Large intestine (tissue), 12 donors: ENCODE measurements at places on chromosomes 6 and 20. TPM values are rescaled to one million over a fixed set of nuclear protein-coding genes. Genes with fewer than 3 reads are reported as not detected.

- no peaks in the 10 kb centered on the region for H3K4me1 ChIP-seq
- H3K36me3 ChIP-seq, result no peaks in the 10 kb centered on the region
Observed at GRCh38 chr6:134123666-134124208, 71.3 kb upstream of the SLC2A12 start.

- H3K36me3 ChIP-seq, result no peaks in the 10 kb centered on the region
- H3K4me3 ChIP-seq, result no peak overlapping the region
- no peak overlapping the region for H3K27ac ChIP-seq
- DNase-seq, result no peak
- H3K27me3 ChIP-seq, result no peaks in the 10 kb centered on the region
Observed at GRCh38 chr6:165383323-165383722, 73.9 kb upstream of the C6orf118 start.

DACT2 gene
- polyA plus RNA-seq, result 6.4 TPM

PRDM13 gene
- polyA plus RNA-seq, result 0.03 TPM

DNA sequence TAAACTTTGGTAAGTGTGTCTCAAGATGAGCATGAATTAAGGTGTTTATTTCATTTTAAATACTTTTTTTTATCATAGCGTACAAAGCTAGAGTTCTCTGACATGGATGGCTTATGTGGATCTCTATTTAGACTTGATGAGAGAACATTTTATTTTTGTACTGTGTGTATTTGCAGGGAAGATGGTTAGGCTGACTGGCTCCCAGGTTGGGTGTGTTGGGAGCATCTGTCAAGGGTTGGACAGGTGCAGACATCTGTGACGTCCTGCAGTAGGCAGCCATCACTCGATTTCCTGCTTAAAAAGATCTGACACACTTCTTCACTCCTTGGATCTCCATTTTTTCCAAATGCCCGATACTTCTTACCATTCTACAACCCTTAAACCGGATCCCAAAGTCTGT, 221.9 kb upstream of the QKI start:
- H3K27ac ChIP-seq, result no peak overlapping the region
- no peak for DNase-seq
- H3K36me3 ChIP-seq, result no peaks in the 10 kb centered on the region
- H3K27me3 ChIP-seq, result no peaks in the 10 kb centered on the region

DNA sequence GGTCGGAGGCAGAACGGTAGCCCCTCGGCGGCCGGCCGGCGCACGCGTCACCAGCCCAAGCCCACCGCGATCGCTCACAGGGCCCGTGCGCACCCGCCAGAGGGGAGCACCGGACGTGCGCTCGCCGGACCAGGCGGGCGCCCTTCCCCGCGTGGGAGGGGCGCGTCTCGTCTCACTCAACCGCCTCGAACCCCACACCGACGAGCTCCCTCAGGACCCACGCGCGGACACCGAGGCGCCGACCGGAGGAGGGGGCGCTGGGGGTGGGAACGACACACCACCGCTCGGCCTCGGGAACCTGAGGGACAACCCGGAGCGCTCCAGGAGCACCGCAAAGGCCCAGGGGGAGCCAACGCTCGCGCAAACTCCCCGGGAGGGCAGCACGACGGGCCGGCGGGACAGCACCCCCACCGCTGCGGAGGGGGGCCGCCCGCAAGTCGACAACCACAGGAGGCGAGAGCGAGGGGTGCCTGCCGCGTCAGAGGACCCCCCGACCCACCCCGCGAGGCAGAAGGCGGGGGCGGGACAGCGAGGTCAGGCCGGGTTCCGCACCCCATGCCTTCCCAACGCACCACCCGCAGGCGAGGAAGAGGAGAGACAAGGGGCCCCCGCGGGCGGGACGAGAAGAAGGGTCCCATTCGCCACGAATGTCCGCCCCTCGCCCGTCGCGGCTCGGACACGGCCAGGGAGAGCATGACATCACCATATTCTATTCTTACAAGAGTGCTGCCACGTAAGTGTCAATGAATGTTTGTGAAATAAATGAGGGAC, 512.7 kb upstream of the ZNF337 start:
- H3K4me3 ChIP-seq, result no peak overlapping the region
- no peak for DNase-seq
- peaks cover 21% of the 10 kb centered on the region for H3K27me3 ChIP-seq
- H3K36me3 ChIP-seq, result no peaks in the 10 kb centered on the region
- H3K4me1 ChIP-seq, result no peaks in the 10 kb centered on the region

GRCh38 chr6:95091823-95092436, 485.4 kb upstream of the MANEA start:
- H3K36me3 ChIP-seq, result no peaks in the 10 kb centered on the region
- no peak overlapping the region for H3K4me3 ChIP-seq
- H3K27me3 ChIP-seq, result no peaks in the 10 kb centered on the region

DNA sequence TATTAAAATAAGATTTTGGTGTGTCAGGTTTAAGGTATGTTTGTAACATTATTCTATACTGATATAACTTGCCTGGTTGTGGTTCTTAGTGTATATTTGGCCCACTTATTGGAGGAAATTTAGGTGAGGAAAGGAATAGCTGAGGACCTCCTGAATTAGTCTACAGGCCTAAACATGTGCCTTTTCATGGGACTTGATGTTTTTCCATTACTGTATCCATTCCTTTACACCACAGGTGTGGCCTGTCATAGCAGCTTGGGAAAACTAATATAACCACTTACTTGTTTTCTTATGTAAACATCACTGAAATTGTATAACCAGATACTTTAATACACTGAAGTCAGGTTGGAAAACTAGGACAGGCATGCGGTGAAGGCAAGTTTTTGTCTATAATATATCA, 27.6 kb downstream of the BCKDHB start:
- H3K4me3 ChIP-seq, result no peak overlapping the region
- no peaks in the 10 kb centered on the region for H3K27me3 ChIP-seq
- no peak for DNase-seq
- H3K27ac ChIP-seq, result no peak overlapping the region

DNA sequence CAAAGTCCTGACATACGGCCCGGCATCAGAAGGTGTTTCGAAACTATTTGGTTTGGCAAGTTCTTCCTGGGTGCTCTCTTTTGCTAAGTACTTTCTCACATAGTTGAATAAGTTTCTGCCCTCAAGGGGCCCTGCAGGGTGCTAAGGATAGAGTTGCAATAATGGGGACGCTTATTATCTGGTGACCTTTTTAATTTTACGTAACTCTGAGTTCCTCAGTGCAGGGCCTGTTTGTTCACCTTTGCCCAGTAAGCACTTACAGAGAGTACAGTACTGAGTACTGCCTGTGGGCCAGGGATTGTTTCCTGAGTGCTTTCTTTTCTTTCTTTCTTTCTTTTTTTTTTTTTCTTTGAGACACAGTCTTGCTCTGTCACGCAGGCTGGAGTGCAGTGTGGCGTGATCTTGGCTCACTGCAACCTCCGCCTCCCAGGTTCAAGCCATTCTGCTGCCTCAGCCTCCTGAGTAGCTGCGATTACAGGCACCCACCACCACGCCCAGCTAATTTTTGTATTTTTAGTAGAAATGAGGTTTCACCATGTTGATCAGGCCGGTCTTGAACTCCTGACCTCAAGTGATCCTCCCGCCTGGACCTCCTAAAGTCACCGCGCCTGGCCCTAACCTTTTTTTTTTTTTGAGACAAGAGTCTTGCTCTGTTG, 4.5 kb upstream of the PXMP4 start:
- DNase-seq, result peak; percentile 95
- H3K27ac ChIP-seq, result peak overlapping the region; percentile 58
- H3K27me3 ChIP-seq, result no peaks in the 10 kb centered on the region
- H3K4me3 ChIP-seq, result no peak overlapping the region
- peaks cover 21% of the 10 kb centered on the region for H3K4me1 ChIP-seq

- no peak for DNase-seq
- H3K4me3 ChIP-seq, result no peak overlapping the region
- H3K4me1 ChIP-seq, result no peaks in the 10 kb centered on the region
- no peak overlapping the region for H3K27ac ChIP-seq
- peaks cover 40% of the 10 kb centered on the region for H3K36me3 ChIP-seq
Observed at GRCh38 chr6:24534329-24534728, 39.6 kb downstream of the ALDH5A1 start.

DNA sequence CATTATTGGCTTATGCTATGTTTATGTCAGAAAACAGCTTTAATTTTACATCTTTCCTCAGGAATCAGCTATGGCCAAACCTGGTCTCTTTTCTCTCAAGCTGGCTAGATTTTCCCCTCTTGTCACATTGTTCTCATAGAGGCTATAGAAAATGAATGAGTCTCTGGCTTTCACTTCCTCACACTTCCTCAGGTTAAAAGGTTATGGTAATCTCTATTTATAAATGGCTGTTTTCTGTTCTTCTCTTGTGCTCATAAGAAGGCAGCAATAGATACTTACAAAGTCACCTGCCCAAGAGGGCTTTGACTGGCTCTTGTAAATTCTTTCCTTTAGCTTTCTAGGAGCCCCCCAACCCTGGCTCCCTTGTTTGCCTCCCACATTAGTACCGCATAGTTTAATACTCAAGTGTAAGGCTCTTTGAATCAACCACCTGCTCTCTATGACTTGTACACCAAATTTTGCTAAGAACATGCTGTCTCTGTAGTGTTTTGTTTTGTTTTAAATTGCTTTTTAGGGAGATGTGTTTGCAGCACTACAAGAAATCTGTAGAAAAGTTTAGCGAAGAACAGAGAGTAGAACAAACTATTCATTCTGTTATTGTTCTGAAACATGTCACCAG, 897.4 kb upstream of the CITED2 start:
- H3K4me3 ChIP-seq, result no peak overlapping the region
- H3K27me3 ChIP-seq, result no peaks in the 10 kb centered on the region
- DNase-seq, result no peak
- no peaks in the 10 kb centered on the region for H3K36me3 ChIP-seq
- H3K27ac ChIP-seq, result no peak overlapping the region

DNA sequence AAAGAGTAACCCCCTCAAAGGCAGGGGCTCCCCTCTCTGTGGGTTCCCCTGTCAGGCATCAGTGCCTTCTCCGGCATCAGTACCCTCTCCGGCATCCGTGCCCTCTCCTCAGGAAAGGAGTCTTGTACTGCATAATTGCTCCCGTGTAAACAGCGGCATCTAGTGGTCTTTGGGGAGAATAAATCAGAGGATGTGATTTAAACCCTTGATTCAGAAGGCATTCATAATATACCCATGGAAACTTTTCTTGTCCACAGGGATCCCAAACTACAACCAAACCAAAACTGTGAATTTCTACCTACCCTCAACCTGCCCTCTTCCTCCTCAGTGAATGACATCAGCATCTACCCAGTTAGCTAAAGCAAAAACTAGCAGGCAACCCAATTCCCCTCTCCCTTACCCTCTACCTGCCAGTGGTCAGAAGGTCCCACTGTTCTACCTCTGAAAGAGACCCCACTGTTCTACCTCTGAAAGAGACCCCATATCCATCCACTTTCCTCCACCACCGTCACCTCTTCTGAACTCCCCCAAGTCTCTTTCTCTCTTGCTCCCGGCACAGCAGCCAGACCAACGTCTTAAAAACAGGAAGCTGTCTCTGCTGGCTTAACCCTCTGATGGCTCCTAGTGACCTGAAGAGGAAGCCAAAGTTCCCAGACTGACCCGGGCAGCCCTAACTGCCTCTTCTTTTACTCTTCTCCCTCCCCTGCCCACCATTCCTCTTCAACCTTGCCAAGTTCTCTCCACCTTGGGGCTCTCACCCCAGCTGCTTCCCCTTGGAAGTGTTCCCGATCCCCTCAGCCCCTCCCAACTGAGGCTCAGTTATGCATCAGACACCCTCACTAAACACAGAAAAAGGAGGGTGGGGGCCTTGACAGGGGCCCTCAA, 27.2 kb downstream of the UBE2V1 start:
- no peak overlapping the region for H3K27ac ChIP-seq
- peaks cover 42% of the 10 kb centered on the region for H3K36me3 ChIP-seq
- peak; percentile 29 for DNase-seq
- peaks cover 6% of the 10 kb centered on the region for H3K4me1 ChIP-seq
- H3K27me3 ChIP-seq, result no peaks in the 10 kb centered on the region

GRCh38 chr6:159463119-159463829, 229.8 kb downstream of the SOD2 start:
- no peak overlapping the region for H3K27ac ChIP-seq
- H3K4me3 ChIP-seq, result no peak overlapping the region
- no peaks in the 10 kb centered on the region for H3K4me1 ChIP-seq
- no peaks in the 10 kb centered on the region for H3K36me3 ChIP-seq
- H3K27me3 ChIP-seq, result no peaks in the 10 kb centered on the region

MLN gene
- 154 TPM for polyA plus RNA-seq

- no peak overlapping the region for H3K4me3 ChIP-seq
- no peaks in the 10 kb centered on the region for H3K36me3 ChIP-seq
- no peaks in the 10 kb centered on the region for H3K27me3 ChIP-seq
- no peak overlapping the region for H3K27ac ChIP-seq
- no peak for DNase-seq
Observed at GRCh38 chr6:25056130-25056529, 120.4 kb upstream of the RIPOR2 start.

DNA sequence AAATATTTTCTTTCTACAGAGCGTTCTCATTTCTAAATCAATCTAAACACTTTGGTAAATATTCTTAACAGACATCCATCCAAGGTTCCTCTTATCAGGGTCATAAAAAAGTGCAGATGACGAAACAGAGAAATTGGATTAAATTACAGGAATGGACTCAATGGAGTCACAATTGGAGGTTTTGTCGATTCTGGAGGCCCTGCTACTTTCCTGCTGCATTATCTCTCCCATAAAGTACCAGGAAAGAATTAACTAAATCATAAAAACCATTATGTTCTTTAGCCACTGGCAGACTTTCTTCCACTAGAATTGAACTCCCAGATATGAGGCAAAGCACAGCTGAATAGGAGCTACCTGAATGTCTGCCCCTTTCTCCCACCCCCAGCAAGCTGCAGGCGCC, 610.6 kb downstream of the HDGFL1 start:
- H3K36me3 ChIP-seq, result no peaks in the 10 kb centered on the region
- H3K27me3 ChIP-seq, result no peaks in the 10 kb centered on the region
- no peak for DNase-seq
- no peaks in the 10 kb centered on the region for H3K4me1 ChIP-seq

TGM3 gene
- 0.25 TPM for polyA plus RNA-seq

DNA sequence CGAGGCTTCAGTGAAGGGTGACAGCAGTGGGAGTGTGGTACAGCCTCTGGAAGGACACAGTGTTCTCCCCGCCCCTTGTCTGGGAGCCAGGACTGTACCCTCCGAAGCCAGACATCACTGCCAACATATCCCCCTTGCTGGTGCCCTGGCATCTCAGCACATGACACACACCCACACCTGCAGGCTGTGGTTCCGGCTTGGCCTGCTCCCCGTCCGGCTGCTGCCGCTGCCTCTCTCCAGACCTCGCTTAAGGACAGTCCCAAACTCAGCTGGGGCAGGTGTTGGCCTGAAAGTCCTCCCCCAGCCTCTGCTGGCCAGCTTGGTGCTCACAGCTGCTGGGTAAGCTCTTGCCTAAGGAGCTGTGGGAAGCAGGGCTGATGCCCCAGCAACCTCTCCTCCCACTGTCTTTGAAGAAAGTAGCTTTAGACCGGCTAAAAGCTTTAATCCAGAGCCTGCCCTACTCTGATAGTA, 7.0 kb downstream of the EMILIN3 start:
- peaks cover 57% of the 10 kb centered on the region for H3K36me3 ChIP-seq
- peaks cover 10% of the 10 kb centered on the region for H3K4me1 ChIP-seq
- no peak for DNase-seq
- H3K27me3 ChIP-seq, result peaks cover 12% of the 10 kb centered on the region
- no peak overlapping the region for H3K27ac ChIP-seq

- DNase-seq, result no peak
- no peak overlapping the region for H3K4me3 ChIP-seq
Observed at GRCh38 chr20:59051666-59052185, 9.1 kb upstream of the PRELID3B start.

GRCh38 chr6:90319044-90319443, 22.4 kb upstream of the BACH2 start:
- no peak overlapping the region for H3K27ac ChIP-seq
- no peak overlapping the region for H3K4me3 ChIP-seq
- no peak for DNase-seq
- H3K27me3 ChIP-seq, result peaks cover 3% of the 10 kb centered on the region
- no peaks in the 10 kb centered on the region for H3K4me1 ChIP-seq
